ENCODE measurements at places on chromosomes 1 and 21. TPM values are rescaled to one million over a fixed set of nuclear protein-coding genes. Genes with fewer than 3 reads are reported as not detected.

SPRR2E gene
- not detected for total RNA-seq

RIMKLA gene
- total RNA-seq = 0.04 TPM

OR2T12 gene
- total RNA-seq = not detected

RGS18 gene
- 0.04 TPM for total RNA-seq

TSPEAR gene
- total RNA-seq = not detected

AADACL3 gene
- total RNA-seq = not detected

FCGR3A gene
- not detected for total RNA-seq

SLAMF7 gene
- total RNA-seq = not detected
